NCI-H1092 treated with DMSO at 0.1 percent for 48 hours (cell line): ENCODE measurements at places on chromosomes 12 and 14.
A peak's percentile ranks its signal among the peaks of the same experiment; 100 is the strongest.

DNA sequence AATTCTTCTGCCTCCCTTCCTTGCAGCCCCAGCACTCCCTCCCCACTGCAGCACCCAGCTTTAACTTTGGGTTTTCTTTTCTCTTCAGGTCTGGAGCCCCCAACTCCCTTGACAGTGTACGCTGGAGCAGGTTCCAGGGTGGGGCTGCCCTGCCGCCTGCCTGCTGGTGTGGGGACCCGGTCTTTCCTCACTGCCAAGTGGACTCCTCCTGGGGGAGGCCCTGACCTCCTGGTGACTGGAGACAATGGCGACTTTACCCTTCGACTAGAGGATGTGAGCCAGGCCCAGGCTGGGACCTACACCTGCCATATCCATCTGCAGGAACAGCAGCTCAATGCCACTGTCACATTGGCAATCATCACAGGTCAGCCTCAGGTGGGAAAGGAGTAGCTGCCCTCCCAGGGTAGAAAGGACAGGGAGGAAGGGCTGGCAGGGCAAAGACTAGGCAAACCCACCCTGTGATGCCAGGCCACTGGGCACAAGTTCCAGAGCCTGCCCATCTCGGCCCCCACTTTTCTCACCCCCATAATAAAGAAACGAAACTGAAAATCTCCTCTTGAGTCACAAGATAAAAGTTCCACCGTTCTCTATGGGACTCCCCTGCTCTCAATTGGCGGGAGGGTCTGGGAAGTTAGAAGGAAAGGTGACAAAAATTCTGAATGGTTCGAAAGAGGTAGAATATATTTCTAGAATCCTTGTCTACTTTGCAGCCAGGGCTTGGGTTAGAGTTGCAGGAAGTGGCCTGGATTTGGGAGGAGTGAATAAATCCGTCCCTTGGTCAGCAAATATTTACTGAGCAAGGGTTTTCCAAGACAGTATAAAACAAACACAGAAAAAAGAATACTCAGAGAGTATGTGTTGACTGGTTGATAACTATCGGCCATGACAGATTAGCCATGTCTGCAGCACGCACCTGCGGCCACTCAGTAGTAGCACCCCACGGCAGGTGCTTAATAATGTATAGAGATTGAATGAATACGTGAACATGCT is 3.2 kb downstream of the LAG3 start:
- DNase-seq: no peak

- DNase-seq: no peak
These were observed 95.9 kb downstream of the LRRC74A start for GRCh38 chr14:76922092-76922491.

DNA sequence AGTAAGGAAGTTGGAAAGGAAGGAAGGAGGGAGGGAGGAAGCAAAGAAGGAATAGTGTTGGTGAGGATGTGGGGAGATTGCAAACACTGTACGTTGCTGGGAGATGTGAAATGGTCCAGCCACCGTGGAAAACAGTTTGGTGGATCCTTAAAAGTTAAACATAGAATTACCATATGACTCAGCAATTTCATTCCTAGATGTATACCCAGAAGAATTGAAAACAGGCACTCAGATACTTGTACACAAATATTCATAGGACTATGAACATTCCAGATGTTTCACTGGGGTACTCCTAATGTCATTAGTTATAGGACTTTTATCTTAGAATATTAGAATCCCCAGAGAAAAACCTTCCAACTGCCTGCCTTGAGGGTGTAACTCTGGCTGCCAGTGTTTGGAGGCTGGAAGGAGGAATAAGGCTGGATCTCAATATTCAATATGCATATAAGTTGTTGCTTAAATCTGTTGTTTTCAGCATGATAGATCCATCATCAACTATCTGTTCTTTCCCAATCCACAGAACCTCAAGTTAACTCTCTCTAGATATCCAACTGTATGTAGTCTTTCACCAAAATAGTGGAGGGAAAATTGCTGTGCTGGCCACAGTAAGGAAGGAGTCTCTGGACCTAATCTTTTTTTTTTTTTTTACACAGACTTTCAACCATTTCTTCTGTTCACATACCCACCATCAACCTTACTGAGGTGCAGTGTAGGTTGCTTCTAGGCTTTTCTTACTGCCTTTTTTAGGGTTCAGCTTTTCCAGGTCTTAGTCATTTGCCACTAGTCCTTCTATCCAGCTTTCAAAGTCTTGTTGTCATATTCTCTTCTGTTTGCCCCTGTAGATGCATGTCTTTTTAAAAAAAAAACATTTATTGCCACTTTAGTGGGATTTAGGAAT is 94.5 kb downstream of the DNAI7 start:
- DNase-seq: no peak

DNA sequence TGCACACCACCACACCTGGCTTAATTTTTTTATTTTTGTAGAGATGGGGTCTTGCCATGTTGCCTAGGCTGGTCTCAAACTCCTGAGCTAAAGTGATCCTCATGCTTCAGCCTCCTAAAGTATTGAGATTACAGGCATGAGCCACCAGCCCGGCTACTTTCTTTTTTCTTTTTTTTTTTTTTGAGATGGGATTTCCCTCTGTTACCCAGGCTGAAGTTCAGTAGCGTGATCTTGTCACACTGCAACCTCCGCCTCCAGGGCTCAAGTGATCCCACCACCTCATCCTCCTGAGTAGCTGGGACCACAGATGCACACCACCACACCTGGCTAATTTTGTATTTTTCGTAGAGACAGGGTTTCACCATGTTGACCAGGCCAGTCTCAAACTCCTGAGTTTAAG is 51.1 kb downstream of the LIMA1 start:
- no peak for DNase-seq

DNA sequence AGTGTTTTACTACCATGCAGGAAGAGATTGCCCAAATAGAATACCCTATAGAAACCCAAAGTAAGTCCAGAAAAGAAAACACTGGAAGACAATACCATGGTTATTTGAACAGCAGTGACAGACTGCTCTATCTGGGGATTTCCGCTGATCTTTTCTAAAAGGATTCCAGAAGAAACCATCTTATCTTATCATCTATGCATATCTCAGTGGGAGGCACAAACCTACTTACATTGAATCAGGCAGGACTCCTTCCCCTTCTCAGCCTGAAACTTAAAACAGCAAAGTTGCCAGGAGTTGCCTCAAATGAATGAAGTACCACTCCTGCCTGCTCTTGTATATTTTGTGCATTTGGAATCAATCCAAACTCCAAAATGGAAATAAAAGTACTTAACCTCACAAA is 56.7 kb upstream of the NR2C1 start:
- DNase-seq: no peak

DNA sequence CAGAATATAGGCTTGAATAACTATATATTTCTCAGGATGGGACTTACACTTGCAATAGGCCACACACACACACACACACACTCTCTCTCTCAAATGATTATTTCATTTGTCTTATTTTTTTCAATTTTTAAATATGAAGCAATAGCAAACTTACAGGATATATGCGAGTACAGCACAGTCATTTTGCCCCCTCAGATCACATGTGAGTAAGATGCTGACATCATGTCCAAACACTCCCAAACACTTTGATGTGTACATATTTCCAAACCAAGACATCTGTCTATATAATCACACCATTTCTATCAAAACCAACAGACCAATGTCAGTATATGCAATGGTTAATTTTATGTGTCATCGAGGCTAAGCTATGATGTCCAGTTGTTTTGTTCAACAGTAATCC is 1535.9 kb upstream of the FLRT2 start:
- DNase-seq: no peak

DNA sequence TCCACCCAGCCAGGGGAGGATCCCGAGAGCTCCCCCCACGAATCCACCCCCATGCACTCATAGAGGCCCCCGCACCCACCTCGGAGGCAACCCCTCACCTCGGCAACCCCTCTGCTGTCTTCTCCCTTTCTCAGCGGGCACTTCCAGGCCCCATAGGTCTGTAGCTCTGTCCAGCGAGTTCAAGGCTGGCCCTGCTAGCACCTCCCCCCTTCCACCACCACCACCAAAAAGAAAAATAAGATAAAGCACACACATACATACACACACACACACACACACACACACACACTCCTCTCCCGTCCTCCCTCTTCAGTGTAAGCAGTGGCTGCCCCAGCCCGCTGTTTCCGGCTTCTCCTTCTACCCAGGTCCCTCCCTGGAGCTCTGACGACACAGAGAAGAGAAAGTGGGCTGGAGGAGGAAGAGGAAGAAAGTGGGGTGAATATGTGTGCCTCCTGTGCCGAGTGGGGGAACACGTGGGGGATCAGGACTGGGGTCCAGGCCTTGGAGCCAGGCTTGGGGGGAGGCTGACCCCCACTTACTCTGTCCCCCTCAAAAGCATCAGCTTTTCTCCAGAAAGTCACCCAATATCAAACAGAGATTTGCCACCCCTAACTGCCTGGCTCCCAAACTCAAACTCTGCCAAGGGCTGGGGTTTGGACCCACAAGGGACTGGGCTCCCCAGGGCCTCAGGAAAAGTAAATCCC is at the start of gene STAT6:
STAT6 (minus strand) TSS at position 332 of the 704 bp plus-strand sequence. CDS start 3,084 bp downstream, outside the sequence.
- no peak for DNase-seq

- DNase-seq: no peak
These were observed 46.7 kb downstream of the PTGER2 start for GRCh38 chr14:52360831-52361230.

- DNase-seq: peak; percentile 4
These were observed 1.1 kb upstream of the LRP1 start for GRCh38 chr12:57127101-57127725.

DNA sequence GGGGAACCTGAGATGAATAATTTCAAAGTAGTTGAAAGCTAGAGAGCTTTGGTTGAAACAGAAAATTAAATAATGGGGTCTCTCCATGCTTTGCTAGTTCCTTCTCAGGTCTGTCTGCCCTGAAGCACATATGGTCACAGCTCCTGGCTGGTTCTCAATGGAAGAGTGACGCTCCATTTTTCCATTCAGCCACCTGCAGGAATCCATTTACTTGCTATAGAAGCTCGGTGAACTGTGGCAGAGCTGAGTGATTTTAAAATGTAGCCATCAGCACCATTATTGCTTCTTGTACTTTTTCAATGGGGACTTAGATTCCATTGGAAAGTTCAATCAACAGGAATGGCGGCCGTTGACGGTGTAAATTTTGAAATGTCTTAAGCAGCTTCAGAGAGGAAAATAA is 525.2 kb downstream of the GLT1D1 start:
- DNase-seq: peak; percentile 7

GRCh38 chr12:68855111-68855510 is 47.1 kb downstream of the MDM2 start:
- no peak for DNase-seq

DNA sequence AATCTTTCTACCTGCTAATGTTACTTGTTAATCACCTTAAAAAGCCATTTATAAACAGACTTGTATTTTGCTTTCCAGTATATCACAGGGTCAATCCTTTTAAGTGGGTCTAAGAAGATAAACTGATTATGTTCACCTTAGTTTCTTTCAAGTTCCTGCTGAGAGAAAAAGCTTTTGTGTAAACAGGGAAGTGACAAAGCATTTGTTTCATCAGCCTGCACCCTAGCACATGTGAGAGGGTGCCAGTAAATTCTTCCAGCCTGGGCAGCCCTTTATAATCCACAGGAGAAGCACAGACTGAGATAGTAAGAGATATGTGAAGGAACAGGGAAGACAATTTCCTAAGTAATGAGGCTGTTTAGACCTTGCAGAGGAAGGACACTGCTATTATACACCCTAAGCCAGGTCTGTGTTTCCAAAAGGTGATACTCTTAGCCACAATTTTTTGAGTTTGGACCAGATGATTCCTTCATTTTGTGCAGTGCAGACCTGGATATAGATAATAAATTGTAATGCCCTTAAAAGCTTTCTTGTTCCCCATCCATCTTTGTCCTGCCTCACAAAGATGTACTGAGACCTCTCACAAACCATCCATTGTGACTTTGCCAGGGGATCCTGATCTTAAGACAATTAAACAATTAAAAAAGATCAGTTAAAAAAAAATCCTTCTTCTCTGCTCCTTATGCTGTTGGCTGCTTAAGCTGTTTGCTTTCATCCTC is 150.7 kb downstream of the KTN1 start:
- DNase-seq: no peak

- DNase-seq: no peak
These were observed 3.9 kb upstream of the ATN1 start for GRCh38 chr12:6923851-6924250.

DNA sequence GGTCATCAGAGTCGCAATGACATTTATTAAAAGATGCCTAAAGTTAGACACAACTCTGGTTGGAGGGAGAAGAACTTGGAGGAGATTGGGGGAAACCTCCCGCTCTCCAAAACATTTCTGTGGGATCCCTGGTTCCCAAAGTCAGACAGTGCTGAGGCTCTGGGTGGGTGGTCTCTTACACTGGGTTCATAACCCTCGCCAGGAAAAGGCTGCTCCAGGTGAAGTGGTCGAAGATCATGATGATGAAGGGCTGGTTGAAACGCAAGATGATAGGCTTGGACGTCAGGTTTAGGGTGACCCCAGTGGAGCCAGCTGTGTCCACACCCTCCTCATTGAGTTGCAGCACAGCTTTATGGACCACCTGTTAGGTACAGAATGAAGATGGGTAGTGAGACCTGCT is 11.2 kb upstream of the SERPINA10 start:
- no peak for DNase-seq

DNA sequence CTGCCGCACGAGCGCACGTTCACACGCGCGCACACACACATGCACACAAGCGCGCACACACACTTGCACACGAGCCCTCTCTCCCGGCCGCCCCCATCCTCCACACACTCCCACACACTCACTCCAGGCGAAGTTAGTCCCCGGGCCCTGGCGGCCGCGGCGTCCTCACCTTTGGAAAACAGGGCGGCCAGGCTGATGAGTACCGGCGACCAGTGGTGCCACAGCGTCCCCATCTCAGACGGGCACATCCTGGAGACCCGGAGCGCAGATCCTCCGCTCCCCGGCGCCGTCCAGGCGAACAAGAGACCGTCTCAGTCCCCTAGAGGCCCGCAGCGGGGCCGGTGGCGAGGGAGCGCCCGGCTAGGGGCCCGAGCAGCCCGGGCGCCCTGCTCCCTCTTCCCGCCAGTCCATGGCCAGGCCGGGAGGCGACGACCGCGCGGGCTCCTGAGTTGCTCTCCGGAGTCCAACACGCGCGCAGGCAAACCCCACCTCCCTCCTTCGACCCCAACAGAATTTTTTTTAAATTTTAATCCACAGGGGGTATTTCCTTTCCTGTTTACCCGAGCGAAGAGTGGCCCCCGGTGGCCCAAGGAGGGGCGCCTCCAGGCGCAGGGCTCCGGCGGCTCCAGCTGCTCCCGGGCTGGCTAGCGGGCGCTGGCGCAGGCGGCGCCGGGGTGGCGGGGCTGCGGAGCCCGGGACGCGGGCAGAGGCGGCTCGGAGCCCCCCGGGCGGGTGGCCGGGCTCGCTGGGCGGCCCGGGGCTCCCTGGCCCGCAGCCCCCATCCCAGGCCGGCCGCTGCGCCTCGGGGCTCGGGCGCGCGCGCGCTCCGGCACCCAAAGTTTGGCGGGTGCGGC is 506 bp downstream of the TMEM132D start:
- peak; percentile 12 for DNase-seq
